ACHN (cell line): ENCODE measurements at places on chromosomes 11 and 22.
A peak's percentile ranks its signal among the peaks of the same experiment; 100 is the strongest.

DNA sequence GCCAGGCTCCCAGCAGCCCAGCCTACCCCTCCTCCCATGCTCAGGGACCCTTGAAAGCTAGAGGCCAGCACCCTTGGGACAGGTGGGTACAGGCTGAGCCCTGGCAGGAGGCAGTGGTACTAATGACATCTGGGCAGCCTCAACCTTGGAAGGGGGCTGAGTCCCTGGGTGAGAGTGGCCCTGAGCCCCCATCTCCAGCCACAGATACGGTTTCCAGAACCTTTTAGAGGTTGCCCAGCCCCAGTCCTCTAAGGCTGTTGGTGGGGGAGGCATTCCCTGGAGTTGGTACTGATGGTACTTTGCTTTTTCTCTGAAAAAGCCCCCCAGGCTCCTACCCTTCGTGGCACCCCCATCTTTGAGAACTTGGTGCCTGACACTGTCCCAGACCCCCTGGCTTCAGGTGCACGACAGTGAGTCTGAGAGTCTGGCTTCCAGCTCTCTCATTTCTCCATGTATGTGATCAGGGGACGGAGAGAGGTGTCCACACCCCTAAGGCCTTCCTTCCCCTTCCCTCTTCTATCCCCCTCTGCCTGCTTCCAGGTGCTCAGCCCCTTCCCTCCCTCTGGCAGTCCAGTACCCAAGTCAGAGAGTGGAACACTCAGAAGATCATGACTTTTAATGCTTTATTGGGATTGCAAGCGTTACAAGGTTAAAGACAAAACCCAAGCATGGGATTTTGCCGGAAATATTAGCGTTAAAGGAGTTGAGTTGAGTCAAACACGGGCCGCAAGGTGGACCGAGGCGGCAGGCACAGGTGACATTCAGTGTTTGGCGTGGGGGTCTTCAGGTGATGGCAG, 10.5 kb downstream of the IGF2 start:
- DNase-seq: no peak

DNA sequence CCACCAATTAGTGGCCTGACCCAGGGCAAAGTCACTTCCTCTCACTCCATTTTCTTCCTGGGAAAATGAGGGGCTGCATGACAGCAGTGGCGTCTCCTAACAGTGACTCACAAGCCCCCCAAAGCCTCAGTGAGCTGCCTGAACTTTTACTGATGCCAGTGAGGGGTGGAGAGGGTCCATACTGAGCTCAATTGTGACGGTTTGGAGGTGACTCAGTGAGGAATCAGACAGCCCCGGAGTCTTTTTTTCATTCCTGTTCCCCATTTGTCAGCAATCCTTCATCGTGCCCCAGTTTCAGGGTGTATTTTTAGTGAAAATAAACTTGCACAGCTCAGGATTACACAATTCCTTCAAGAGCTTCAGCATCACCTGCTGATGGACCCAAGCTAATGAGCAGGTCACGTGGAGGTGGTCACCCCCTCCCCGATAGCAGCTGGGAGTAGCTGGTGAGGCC, 30.1 kb upstream of the RASD2 start:
- DNase-seq: no peak

- no peak for DNase-seq
Observed at GRCh38 chr11:100009728-100010127, 677.4 kb upstream of the ARHGAP42 start.

GRCh38 chr11:105034813-105035620, at the start of gene CASP1:
Gene CASP1 (minus strand): TSS chr11:105035144. CDS start chr11:105035113, 31 bp downstream.
- DNase-seq: peak; percentile 44

GRCh38 chr11:18310800-18311340, 11.1 kb downstream of the HPS5 start:
- no peak for DNase-seq

GRCh38 chr11:117177534-117178209, 871 bp upstream of the SIDT2 start:
- DNase-seq: no peak

GRCh38 chr22:30371981-30372380, 15.2 kb downstream of the CCDC157 start:
- no peak for DNase-seq

- DNase-seq: no peak
Observed at GRCh38 chr11:12103411-12104225, 6.8 kb upstream of the MICAL2 start.

- DNase-seq: no peak
Observed at GRCh38 chr11:88178191-88178590, 2.9 kb upstream of the RAB38 start.

DNA sequence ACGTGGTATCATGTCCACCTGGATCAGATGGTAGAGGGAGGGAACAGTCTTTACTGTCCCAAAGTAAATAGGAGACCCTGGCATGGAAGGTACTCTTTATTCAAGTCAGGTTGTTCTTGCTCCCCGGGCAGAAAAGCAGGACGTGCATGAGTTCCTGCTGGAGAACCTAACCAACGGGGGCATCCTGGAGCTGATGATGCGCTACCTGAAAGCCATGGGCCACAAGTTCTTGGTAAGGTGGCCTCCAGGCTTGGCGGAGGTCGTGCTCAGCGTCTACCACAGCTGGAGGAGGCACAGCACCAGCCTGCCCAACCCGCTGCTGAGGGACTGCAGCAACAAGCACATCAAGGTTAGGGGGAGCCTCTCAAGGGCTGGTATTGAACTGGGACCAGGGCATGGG, 48.7 kb downstream of the CABIN1 start:
- DNase-seq: no peak

DNA sequence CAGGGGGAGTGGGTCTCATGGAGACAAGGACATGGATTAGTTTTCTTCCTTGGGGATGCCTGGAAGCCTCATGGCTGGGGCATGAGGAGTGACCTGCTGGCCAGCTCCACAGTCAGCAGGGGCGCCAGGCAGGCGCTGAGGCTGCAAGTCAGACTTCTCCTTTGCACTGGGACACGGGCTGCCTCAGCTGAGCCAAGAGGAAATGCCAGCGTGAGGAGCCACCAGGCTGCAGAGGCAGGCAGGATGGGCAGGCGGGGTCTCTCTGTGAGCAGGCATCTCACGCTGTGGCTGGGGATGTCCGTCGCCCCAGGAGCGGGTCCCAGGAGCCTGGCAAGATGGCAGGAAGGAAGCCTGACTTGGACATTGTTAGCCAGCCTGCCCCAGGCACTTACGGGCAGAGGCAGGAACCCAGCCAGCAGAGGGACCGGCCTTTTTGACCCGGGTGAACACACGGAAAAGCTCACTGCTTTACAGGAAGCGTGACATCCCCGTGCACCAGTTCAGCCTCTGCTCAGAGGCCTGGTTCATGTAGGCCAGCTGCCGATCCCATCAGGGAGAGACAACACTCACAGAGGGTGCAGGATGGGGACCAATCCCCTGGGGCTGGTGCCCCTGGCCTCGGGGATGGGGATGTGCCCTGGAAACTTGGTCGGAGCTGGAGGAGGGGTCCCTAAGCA, 10.2 kb downstream of the GNB1L start:
- DNase-seq: no peak

- DNase-seq: peak; percentile 65
Observed at GRCh38 chr22:29154364-29155048, 51.2 kb upstream of the EMID1 start.

GRCh38 chr11:121213362-121213893, 79.1 kb upstream of the SC5D start:
- DNase-seq: no peak

DNA sequence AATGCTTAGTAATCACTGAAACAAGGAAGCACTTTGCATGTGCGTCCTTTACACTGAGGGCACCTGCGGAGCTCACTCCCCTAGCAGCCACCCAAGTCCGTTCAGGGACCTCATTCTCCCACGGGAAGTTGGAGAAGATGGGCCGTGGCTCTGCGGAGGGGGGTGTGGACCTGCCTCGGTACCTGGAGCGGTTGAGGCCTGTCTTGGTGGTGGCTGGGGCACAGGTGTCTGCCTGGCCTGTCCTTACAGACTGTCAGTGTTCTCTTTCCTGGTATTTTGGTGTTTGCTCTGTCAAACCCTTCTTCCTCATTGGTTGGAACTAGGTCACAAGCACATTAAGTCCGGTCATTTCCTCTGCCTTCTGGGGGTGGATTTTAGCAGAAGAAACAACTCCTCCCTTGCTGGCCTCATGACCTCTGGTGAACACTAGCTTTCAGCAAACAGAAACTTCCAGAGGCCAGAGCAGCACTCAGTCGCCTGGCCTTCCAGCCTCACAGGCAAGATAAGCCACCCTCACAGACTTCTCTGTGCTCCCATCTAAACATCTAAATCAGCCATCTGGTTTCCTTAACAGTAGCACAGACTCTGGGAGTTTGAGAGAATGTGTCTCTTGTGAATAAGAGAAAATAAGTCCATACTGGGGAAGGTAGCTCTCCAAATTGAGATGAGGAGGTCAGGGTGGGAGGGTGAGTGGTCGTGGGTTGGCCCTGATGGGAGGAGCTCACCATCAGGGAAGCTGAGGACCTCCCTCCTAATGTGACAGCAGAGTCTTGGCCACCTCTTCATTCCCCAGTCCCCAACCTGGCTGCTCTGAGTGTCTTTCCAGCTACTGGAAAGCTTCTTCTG, 8.6 kb downstream of the SNAP29 start:
- DNase-seq: no peak

DNA sequence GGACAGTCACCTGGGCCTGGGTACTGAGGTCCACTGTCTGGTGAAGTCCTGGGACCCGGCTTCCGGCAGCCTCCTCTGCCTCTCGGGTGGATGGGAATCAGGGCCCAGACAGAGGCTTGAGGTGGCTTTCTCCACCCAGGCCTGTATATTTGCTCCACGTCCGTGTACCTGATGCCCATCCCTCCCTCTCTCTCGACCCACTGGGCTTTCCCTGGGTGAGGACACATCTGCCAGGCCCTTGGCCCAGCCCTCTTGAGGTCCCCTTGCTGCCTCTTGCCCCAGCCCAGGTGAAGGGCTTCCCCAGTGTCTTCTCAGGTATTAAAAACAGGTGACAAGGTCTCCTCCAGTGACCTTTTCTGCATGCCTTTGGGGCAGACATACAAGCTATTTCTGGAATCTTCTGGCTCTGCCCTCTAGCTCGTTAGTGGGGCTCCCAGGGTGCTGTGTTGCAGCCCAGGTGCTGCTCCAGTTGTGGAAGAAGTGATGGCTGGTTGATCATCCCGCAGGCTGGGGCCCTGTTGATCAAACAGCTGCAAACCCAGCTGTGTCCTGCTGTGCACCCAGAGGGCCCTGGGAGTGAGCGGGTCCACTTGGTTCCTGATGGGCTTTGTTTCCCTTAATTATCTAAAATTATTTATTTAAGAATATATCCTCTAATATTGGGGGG, 25.5 kb upstream of the ACR start:
- DNase-seq: no peak

GRCh38 chr11:34651551-34651950, 30.7 kb downstream of the EHF start:
- DNase-seq: no peak

GRCh38 chr11:85759915-85760314, 51.0 kb downstream of the SYTL2 start:
- peak; percentile 84 for DNase-seq

GRCh38 chr11:2510626-2511402, 66.0 kb downstream of the KCNQ1 start:
- DNase-seq: no peak

GRCh38 chr11:118054712-118055640, 21.9 kb upstream of the TMPRSS4 start:
- no peak for DNase-seq

DNA sequence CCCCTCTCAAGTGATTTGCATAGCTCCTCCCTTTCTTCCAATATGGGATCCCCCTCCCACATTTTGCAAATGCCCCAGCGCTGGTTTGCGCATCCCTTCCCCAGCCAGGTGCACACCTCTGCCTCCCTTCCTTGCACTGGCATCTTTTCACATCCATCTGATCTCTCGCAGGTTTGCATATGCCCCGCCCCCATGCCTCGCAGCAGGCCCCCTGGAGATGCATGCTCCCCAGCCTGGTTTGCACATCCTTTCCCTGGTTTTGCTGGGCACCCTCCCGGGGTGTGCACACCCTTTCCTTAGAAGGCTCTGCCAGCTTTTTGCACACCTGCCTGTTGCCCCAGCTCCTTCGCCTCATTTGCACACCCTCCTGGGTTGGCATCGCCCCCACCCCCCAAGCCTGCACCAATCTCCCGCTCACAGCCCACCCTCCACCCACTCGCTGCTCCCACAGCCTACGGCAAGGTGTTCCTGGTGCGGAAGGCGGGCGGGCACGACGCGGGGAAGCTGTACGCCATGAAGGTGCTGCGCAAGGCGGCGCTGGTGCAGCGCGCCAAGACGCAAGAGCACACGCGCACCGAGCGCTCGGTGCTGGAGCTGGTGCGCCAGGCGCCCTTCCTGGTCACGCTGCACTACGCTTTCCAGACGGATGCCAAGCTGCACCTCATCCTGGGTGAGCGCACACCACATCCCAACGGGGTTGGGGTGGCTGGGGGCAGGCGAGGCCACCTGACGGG, 917 bp downstream of the RPS6KA4 start:
- DNase-seq: no peak

- DNase-seq: no peak
Observed at GRCh38 chr22:47161631-47162030, 399.2 kb downstream of the TBC1D22A start.

- peak; percentile 48 for DNase-seq
Observed at GRCh38 chr11:72573072-72573854, 101.0 kb downstream of the PDE2A start.

DNA sequence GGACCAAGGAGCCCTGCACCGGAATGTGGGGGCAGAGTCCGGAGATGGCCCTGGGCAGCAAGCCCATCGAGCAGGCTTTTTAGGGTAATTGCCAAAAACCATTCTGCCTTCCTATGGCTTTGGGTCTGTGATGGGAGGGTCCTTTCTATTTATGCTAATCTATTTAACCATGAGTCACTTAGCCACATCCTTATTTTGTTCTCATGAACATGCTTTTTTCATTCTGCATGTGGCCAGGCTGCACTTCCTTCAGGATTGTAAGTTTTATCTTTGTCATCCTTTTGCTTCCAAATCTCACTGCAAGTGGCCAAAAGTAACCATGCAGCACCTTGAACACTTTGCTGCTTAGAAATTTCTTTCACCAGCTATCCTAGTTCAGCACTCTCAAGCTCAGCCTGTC, 88.3 kb downstream of the EFCAB6 start:
- no peak for DNase-seq

DNA sequence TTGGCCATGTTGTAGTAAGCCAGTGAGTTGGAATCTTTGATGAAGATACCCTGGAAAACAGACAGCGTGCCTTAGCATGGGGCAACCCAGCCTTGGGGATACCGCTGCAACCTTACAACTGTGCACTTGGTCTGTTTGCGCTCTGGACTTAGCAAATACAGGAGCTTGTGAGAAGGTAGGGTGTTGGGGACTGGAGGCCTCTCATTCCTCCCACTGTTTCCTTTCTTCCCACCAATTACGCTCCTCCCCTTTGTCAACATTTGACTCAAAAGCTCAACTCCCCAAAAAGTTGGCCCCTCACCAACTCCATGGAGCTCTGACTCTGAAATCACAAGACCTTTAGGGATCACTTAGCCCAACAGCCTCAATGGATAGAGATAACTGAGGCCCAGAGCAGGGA, 7.9 kb upstream of the TBC1D10A start:
- DNase-seq: no peak

- DNase-seq: no peak
Observed at GRCh38 chr11:114167771-114168448, 108.4 kb downstream of the ZBTB16 start.

- no peak for DNase-seq
Observed at GRCh38 chr22:49155039-49155769, 672.5 kb downstream of the BRD1 start.

- peak; percentile 93 for DNase-seq
Observed at GRCh38 chr11:72793425-72794367, at the start of gene STARD10. Gene STARD10 (minus strand): TSS chr11:72794047. CDS start chr11:72781181, 12,866 bp downstream.
